Stimulated activated CD4-positive, alpha-beta T cell treated with anti-CD3 and anti-CD28 coated beads, Interleukin-4, amount 100 ng/mL, for 48 hours (primary cell): ENCODE measurements at places on chromosomes 16 and 17.
A peak's percentile ranks its signal among the peaks of the same experiment; 100 is the strongest.

GRCh38 chr17:27595208-27595607, 35.8 kb upstream of the LGALS9 start:
- no peak for DNase-seq

DNA sequence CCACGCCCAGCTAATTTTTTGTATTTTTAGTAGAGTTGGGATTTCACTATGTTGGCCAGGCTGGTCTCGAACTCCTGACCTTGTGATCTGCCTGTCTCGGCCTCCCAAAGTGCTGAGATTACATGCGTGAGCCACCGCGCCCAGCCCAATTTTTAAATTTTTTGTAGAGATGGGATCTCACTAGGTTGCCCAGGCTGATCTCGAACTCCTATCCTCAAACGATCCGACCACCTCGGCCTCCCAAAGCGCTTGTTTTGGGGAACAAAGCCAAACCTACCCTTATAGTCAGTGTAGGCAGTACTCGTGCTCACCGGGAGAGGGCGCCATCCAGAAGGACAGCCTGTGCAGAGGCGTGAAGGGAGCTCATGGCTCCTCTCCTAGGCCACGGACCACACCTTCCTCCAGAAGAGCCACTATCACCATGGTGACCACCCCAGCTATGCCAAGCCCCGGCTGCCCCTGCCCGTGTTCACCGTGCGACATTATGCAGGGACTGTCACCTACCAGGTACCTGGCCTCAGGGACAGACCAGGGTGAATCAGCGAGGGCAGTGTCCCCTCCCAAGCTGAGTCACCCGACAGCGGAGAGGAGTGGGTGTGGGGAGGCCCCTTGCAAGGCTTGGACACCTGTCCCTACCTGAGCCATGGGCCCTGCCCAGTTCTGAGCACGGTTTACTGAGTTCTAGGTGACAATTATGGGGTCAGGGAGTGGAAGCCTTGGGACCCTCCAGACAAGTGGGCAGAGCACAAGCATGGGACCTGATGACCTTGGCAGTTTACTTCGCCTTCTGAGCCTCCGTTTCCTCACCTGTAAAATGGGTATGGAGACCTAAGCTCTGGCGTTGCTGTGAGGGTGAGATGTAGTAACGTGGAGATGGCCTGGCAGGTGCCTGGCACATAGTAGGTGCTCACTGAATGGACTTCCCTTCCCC, 13.7 kb downstream of the MYO15B start:
- peak; percentile 67 for DNase-seq

GRCh38 chr17:3885970-3886369, 6.9 kb downstream of the CAMKK1 start:
- no peak for DNase-seq

DNA sequence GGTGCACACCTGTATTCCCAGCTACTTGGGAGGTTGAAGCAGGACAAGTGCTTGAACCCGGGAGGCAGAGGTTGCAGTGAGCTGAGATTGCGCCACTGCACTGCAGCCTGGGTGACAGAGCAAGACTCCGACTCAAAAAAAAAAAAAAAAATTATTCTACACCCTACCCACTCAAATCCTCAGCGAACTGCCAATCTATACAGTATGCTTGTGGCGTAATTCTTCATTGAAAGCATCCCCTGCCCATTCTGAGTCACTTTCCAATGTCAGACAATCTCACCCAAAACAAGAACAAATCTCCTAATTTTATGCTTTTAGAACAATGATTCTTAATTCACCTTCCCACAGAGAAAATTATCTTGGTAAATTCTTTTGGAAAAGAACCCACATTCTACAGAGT, 12.0 kb downstream of the AMFR start:
- DNase-seq = no peak

DNA sequence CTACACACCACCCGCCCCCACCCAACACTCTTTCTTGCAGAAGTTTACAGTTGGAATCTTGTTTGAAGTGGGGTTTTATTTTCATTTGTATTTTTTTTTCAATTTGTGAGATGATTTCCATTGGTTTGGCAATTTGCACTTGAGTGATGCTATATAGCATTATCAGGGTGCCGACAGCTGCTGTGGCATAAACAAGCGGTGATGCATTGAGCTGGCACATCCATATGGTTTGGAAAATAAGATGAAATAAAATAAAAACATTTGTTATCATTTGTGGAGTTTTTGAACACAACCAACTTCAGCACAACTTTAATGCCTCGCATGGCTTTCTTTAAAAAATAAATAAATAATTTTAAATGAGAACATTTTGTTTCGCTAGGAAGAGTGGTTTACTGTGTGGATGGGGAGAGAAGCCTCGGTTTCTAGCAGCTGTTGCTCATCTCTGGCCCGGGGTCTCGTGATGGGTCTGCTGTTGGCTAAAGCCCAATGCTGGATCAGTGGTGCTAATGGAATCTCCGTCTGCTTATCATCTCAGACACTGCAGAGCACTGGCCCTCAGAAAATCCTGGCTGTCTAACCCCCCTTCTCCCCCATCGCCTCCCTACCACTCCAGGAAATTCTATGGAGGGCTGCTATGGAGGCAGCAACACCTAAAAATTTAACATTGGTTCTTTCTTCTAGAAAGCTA, 192.3 kb upstream of the MAF start:
- no peak for DNase-seq

GRCh38 chr17:1785930-1786329, 24.1 kb downstream of the SERPINF1 start:
- no peak for DNase-seq

GRCh38 chr17:49514071-49514721, 19.1 kb downstream of the NGFR start:
- DNase-seq = no peak

GRCh38 chr17:80855196-80855947, 136.3 kb upstream of the CHMP6 start:
- DNase-seq = no peak

DNA sequence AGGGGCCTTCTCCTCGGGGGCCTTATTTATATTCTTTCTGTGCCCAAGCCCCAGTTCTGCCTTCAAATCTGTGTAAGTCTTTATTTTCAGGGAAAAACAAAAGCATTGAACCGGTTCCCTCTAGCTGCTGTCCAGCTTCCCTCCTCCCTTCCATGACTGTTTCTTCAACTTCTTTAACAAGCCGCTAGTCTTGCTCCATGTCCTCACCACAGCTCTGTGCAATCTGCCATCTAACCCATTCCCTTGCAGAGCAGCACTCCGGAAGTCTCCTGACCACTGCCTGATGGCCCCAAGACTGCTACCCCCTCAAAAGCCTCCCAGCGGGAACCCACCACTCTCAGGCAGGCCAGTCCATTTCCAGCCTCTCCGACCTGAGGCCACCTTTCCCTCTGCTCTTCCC, 16.9 kb downstream of the EMC8 start:
- DNase-seq = no peak

DNA sequence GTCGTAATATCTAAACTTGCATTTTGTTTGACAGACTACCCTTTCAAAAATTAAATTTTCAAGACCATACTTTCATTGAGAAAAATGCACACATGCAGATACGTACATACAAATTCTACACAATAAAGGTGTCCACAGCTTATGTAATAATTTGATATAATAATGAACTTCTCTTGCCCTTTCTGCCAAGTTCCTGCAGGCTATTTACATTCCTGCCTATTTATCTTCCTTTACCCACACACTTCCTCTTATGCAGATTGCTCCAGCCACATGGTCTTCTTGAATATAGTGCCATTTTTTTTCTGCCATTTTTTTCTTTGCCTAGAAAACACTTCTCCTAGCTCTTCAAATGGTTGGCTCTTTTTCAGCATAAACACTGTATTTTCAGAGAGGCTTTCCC, 826.9 kb upstream of the CDH8 start:
- no peak for DNase-seq

GRCh38 chr16:57469046-57469445, 6.6 kb downstream of the POLR2C start:
- no peak for DNase-seq

GRCh38 chr16:3295783-3296182, 9.4 kb downstream of the TIGD7 start:
- DNase-seq = no peak

GRCh38 chr16:46884513-46885293, 541 bp downstream of the GPT2 start:
- no peak for DNase-seq

DNA sequence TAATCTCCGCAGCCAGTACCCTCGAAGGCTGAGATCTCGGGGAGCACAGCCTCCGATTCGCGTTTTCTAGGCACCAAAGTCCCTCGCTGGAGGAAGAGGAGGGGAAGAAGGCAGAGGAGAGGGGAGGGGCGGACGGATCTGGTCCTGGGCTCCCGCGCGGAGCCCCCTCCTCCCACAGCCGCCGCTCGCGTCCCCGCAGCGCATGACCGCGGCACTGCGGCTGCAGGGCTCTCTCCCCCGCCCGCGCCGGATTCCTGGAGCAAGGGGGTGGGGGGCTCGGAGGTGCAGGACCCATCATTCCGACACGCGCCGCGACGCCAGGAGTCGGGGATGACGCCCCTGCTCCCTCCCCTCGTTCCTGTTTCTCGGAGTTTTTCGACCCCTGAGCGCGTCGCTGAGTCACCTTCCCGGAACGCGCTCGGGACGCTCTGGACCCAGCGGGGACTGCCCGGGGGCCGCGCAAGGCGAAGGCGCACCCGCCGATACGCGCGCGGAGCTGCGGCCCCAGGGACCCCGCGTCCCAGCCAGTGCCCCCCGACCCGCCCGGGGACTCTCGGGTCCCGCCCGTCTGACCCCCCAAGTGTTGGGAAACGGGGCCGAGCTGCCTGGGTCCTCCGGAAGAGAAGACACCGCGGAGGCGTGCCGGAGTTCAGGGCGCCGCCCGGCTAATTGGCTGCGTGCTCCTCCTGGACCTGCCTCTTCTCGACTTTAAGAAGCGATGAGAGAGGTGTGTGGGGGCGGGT, 1.4 kb upstream of the SPHK1 start:
- peak; percentile 47 for DNase-seq

DNA sequence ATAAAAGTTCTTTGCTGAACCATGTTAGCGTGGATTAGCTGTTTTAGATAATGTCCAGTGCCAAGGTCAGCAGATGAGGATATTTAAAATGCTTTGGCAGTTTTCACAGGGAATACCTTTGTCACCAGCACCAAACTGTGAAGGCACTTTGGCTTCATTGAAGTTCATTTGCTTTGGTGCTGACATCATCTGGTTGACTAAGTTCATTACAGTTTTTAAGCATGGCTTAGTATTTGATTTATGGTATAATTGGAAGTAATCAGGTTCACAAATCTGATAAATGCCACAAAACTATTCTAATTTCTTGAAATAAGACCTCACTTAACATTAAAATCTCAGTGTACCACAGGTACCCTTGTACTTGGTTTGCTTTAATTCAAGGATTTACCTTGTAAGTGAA, 4.3 kb downstream of the GID4 start:
- DNase-seq = no peak

GRCh38 chr16:11914210-11915113, 1.3 kb downstream of the GSPT1 start:
- DNase-seq = peak; percentile 15

- no peak for DNase-seq
These were observed 78.4 kb downstream of the SYCE1L start for GRCh38 chr16:77277571-77277970.

DNA sequence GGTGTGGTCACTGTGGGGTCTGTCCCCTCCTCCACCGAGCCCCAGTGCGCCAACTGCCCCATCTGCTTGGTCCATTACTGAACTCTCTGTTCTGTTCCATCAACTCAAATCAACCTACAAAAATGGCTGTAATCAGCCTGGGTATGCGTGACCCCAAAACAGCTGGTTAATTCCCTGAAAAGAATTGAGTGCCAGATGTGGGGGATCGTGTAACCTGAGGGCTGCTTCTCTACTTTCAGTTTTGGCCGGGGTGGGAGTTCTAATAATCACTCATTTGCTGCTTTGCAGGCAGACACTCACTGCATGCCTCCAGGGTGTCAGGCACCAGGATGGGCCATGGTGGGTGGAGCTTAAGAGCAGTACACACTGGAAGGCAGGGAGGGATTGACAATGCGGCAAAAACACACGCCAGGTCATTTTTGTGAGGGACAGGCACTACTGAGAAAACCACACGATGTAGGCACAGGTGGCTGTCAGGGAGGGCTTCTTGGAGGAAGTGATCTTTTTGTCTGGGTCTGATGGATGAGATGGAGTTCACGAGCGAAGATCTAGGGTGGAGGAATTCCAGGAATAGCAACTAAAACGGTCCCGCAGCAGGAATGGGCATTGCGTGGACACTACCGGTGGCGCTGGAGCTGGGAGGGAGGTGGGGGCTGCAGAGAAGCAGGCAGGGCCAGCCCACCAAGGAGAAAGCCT, 30.4 kb upstream of the SSTR5 start:
- DNase-seq = no peak

DNA sequence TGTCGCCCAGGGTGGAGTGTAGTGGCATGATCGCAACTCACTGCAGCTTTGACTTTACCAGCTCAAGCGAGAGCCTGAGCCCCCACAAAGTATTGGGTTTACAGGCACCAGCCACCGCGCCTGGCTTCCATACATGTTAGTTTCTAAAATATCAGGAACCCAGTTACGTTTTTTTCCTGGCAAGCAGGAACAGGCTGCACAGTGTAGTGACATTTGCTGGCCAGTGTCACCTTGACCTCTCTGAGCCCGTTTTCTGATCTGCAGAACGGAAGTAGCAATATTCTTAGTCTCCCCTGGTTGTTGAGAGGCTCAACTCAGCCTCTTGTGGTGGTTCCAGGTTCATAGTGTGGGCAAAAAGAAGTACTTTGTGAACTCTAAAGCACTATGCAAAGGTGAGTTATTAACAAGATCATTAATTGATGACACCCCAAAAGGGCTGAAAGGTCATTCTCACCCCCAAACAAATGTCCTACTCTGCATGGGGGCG, 15.6 kb downstream of the IGF2BP1 start:
- DNase-seq = no peak

GRCh38 chr16:86093801-86094750, 195.1 kb downstream of the IRF8 start:
- no peak for DNase-seq

DNA sequence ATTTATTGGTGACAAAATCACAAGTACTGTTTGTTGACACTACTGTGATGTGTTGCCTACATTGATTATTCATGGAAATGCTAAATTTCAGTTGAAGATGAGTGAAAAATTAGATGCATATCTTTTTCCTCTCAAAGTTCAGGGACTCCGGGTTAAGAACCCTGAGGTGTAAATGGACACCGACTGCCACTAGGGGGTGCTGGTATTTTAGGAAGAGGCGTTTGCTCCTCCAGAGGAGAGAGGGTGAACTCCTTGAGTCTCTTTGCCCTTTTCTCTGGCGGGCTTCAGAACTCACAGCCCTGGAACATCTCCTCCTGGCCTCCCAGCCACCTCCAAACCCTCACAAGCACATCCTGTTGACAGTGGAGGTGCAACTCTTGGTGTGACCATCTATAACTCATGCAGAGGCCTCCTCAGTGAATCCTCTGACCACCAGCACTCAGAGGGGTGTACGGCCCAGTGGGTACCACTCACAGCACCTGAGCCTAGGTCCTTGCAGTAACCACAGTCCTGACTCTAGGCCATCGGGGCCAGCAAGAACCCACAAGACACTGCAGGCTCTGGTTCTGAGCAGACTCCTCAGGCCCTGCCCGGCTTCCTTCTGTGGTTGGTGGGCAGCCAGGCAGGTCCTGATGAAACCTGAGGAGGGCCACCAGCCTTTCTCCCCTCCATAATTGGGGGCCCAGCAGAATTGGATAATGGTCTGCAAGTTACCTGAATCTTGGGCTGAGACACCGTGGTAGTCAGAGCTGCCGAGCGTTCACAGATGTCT, 26.2 kb upstream of the PIK3R5 start:
- peak; percentile 66 for DNase-seq
